Activated CD4-positive, alpha-beta T cell treated with anti-CD3 and anti-CD28 coated beads, Interleukin-10, Interleukin-2, amounts not matched to agents 100 ng/mL and 50 ng/mL, durations not matched to agents 16 hours and 8 hours (primary cell): ENCODE measurements at places on chromosomes 5 and 9.

DNA sequence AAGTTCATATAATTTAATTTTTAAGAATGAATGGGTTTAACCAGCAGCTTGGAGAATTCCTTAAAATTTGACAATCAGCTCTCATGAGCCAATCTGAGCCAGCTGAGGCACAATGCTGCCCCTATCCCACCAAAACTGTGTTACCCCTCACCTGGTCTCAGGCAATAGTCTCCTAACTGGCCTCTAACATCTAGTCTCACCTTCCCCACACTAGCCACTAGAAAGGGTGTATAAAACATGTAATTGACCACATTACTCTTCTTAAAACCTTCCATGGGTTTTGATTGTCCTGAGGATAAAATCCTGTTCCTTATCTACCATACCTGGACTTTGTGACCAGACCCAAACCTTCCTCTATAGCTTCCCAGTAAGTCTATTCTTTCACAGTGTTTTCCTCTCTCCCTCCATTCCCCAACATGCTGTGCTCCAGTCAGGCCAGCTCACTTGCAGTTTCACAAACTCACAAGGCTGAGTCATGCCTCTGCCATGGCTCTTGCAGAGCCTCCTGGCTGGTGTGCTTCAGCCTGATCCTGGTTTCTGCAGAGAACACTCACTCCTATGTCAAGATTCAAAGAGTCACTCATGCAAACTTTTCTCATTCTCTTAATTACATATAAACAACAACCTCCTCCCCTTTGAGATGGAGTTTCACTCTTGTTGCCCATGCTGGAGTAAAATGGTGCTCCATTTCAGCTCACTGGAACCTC is 16.0 kb upstream of the ZCCHC7 start:
- DNase-seq: peak; percentile 57

DNA sequence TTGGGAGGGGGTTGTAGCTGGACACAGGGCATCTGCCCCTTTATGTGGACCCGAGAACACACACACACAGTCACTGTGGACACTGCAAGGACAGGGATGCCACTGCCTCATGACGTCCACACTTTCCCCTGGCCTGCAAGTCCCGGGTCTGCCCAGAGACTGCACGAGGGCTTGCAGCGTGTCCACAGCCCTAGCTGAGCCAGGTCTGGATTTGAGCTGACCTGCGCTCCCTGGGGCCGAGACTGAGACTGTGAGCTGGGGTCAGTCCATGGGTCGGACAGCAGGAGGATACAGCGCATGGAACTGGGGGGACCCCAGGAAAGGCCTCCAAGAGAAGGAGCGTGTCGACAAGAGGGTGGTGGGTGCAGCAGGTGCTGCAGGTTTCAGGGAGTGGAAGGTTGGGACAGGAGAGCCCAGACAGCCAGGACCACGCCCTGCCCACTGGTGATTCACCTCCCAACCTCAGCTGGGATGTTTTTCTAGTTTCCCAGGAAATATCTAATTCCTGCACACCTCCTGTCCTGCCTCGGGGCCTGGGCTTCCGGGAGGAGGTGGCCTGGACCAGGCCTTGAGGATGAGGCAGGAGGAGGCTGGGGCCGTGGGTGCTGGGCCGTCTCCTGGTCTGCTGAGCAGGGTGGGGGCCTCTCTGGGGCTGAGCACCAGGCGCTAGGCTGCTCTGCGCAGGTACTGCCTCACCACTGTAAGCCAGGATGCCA is 806 bp upstream of the RNF224 start:
- DNase-seq: no peak

DNA sequence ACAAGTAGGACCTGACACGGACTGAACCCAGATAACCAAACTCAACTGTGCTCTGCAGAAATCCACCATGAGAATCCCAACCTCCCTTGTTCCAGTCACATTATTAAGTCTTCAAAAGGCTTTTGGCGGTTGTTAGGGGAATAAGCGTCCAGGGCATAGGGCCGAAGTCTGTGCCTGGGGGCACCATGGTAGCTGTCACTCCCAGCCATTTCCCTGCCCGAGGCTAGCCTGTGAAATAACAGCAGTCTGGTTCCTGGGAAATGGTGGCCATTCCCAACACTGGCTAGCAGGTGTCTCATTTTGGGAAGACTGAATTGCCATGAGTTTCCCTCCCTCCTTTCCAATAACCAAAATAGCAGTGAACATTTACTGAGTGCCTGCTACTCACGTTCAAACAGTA is 122.2 kb downstream of the CRB2 start:
- no peak for DNase-seq

GRCh38 chr5:171308453-171309275 is at the start of gene TLX3:
Gene TLX3 (plus strand): TSS chr5:171309248. CDS start chr5:171309366, 118 bp downstream.
- no peak for DNase-seq

GRCh38 chr9:116599342-116599884 is 87.7 kb upstream of the TRIM32 start:
- DNase-seq: no peak

DNA sequence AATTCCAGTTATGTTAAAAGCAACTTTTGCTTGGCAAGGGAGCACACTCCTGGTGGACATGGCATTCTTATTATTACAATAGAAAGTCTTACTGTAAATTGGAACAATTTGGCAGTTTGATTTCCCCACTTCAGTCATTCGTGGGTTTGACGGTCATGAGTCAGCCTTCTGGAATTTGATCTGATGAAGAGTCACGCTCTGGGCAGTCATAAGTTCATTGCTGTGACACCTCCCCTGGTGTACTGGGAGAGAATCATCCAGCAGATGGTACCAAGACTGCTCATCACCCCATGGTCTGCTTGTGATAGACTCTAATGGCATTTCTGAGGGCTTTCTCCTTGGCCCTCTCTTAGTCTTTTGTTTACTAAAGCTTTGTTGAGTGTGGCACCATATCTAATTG is 53.8 kb downstream of the GLRA1 start:
- peak; percentile 4 for DNase-seq

DNA sequence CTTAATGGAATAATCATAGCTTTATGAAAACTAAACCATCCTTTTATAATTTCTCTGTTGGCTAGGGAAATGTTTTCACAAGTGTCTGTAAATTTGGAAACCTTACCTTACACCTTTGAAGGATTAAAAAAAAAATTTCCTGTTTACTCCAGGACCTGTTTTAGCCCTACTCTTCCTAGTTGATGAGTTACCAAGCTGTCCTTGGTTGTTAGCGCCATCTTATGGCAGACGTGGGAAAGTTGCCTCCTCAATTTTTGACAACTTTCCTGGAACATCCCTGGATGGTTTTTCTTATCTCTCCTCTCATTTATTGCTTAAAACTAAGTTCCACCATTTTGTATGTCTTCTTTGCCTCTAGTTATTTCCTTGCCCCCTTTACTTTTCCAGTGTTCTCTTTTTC is 25.7 kb downstream of the ZSWIM6 start:
- peak; percentile 14 for DNase-seq

DNA sequence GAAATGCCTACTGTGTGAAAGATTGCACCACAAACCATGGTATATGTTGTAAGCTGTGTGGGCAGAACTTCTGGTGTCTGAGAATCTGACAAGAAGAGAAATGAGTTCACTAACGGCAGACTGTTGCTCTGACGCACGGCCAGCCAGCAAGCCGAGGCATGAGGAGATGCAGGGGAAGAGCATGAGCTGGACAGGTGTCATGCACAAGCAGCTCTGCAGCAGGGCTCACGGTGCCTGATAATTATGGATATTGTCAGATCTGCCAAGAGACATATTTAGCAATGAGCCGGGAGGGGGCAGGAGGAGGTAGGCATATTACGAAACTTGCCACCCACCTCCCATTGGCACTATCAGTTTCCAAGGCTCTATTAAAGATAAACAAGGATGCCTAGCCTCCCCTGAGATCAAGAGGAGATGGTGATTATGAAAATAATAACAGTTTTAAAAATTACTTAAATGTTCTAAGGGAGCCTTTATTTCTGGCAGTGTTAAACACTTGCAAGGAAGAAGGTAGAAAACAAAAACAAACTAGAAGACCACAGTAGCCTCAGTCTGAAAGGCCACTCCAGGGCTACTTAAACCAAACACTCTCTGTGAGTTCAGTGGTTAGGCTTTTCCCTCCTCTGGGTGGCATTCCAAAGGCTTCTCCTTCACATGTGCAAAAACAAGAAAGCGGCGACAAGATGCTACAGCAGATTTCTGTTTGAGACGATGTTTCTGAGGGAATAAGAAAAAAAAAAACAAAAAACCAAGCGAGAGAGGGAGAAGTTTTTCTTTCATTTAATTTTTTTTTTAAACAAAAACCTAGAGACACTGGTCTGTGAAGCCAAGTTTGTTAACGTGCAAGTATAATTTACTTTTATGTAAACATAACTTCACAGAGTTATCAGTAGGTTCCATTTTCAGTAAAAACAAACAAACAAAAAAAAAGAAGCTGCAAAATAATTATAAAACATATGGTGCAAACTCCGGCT is 339.5 kb downstream of the BNC2 start:
- DNase-seq: no peak

GRCh38 chr5:154236011-154236410 is 45.5 kb downstream of the GALNT10 start:
- no peak for DNase-seq

- no peak for DNase-seq
Measured at GRCh38 chr9:2755285-2755684, 38.0 kb downstream of the KCNV2 start.

DNA sequence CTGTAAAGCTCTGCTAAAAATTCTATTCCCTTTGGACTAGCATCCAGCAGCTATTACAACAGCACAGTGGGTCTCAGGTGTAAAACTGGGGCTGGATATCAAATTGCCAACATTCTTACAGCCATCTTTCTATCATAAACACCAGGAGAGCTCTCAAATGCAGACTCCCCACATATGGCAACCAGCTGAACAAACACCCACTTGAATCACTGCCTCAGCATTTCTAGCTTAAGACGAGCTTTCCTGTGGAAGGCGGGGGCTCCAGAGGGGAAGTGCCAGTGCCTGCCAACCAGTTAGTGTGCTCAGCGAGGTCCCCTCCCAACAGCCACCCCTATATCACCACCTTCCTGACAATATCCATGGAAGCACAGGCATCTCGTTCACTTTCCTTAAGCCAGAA is 62.2 kb downstream of the IPPK start:
- DNase-seq: no peak

DNA sequence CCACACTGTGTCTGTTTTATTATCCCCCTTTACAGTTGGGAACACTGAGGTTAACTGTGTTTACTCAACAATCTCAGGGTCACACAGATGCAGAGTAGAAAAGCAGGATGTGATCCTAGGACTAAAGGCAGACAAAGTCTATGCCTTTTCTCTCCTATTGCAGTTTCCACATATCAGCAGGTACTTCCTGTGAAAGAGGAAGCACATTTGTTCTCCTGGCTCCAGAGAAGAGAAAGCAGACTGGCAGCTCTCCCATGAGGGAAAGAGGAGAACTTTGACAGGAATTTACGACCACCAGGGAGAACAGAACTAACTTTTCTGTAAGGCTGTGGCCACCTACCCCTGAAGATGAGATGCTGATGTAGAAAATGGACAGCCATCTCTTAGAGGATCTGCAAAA is 84.2 kb upstream of the TNC start:
- DNase-seq: no peak

DNA sequence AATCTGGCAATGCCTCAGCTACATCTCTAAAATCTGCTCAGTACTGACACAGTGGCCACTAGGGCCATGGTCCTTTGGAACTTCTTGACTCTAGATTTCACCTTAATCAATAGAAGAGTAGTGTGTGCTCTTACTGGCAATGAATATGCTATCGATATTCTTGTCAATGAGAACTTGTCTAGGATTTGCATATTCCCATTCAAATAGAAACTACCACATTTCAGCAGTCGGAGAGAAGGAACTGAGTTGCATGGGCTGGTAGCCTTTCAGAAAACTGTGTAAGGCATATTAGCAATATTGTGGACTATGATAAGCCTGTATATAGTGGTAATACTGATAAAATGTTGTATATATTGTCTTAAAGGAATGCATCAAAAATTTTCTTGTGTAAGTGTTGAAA is 45.3 kb upstream of the NAA35 start:
- no peak for DNase-seq

DNA sequence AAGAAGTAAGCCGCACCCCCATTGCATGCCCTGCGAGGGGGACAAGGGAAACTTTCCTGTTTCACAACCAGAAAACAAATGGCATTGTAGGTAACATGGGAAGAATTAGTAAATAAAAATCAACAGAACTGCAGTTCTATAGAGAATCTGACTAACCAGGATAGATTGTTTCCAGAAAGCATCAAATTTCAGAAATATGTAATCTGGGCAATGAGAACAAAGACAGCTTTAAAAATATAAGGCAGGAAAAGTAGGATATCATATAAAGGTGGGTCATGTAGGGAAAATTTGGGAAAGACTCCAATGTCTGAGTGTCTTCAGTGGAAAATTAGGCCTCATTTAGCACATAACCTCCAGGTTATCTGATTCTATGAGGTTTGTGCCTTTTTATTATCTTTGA is 58.3 kb upstream of the RANBP6 start:
- no peak for DNase-seq

GRCh38 chr9:77166193-77166592 is 11.1 kb upstream of the VPS13A start:
- DNase-seq: no peak

- no peak for DNase-seq
Measured at GRCh38 chr9:76638001-76638400, 126.2 kb upstream of the PCA3 start.

- DNase-seq: no peak
Measured at GRCh38 chr9:34540827-34541226, 18.0 kb upstream of the ENHO start.

DNA sequence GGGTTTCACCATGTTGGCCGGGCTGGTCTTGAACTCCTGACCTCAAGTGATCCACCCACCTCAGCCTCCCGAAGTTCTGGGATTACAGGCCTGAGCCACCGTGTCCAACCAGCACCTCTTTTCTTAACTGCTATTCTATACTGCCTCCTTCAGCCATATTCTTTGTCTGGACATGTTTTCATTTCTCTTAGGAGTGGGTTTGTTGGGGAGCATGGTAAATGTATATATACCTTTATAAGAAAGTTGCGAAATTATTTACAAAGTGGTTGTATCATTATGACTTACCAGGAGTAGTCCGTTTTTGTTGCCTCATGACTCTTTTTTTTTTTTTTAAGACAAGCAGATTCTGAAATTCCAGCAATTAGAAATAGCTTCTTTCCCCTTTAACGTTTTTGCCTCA is 38.7 kb downstream of the CDC42SE2 start:
- no peak for DNase-seq

GRCh38 chr5:78008356-78008967 is 232.3 kb upstream of the TBCA start:
- peak; percentile 15 for DNase-seq

DNA sequence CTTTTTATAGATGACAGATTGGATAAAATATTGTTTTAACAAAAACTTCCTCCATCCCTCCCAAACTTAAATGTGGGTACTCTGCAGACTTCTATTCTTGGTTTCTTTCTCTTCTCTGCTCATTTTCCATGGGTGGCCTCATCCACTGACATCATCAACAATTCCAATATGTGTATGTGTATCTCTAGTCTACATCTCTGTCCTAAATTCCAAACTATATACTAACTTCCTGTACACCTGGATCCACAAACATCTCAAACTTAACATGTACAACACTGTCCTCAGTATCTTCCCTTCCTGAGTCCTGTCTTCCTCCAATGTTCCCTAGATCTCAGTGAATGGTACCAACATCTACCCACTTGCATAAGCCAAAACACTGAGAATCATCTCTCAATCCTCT is 28.5 kb upstream of the CDK5RAP2 start:
- no peak for DNase-seq
